ENCODE measurements at places on chromosomes 2 and 18.

GRCh38 chr2:127037476-127037875 is 69.5 kb downstream of the BIN1 start:
- no peak for DNase-seq

GRCh38 chr2:23414871-23415270 is 29.9 kb downstream of the KLHL29 start:
- no peak for DNase-seq

DNA sequence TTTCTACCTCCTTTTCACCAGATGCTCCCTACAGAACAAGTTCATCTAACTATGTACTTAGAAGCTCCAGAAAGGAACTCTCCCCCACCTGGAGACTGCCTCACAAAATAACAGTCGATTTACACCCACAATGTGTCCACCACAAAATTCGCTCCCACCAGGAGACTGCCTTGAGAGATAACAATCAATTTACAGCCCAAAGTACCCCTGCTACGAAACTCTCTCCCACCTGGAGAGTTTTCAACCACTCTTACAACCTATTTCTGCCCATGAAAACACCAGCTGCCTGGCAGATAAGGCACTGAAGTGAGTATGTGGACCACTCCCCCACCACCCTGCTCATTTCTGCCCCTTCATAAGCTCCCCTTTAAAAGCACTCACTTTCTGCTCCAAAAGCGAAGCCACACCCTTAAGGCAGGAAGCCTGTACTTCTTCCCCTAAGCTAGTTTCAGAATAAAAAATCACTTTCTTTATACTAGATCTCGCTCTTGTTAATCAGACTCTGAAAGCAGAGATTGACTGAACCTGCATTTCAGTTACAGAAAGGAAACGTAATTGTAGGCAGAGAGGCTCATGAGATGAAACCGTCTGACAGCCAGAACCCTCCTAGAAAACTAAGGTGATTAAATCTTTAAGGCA is 94.4 kb upstream of the RBBP8 start:
- DNase-seq: no peak

DNA sequence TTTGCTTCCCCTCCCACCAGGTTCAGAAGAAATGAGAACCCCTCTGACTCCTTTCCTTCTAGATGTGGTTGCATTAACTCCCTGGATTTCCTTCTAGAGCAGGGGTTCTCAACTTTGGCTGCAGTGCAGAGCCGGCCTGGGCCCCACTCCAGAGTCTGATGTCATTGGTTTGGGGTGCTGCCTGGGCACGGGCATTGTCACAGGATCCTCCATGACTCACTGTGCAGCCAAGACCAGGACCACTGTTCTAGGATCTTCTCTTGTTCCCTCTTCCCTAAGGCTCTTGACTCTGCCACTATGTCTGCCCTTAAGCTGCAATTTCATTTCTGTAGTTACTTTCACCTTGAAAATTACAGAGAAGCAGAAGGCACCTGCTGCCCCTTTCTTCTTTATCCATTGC is 31.8 kb downstream of the TBC1D8 start:
- no peak for DNase-seq

DNA sequence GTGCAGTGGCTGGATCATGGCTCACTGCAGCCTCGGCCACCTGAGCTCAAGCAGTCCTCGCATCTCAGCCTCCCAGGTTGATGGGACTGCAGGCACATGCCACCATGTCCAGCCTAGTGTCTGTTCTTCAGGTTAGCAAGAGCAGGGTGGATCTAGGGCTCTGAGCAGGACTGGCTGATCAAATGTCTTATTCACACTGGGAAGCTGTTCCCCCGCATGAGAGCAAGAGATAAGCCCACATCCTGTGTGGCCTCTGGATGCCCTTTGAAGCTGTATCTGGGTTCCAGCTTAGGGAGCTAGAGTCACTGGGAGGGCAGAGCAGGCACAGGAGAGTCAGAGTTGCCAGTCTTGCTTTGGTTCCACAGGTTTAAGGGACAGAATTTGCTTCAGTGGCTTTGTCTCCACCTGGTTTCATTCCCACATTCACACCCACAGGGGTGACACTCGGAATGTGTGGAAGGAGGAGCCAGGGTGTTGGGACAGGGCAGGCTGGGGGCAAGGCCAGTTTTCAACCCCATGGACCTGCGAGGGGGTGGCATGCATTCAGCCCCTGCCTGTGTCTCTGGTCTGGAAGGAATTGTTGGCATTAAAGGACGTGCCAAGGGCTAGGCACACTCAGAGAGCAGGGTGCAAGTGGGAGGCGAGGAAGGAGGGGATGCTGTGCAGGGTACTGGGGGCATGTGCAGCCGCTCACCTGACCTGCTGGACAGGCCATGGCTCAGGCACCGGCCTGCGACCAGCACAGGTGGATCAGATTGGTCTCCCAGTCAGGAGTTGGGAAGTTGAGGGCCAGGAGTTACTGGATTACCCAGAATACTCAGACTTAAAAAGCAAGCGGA is 24.5 kb downstream of the PTPN18 start:
- DNase-seq: no peak

- no peak for DNase-seq
These were observed 23.5 kb downstream of the CCT7 start for GRCh38 chr2:73257425-73258125.

- no peak for DNase-seq
These were observed 599 bp downstream of the ADAM23 start for GRCh38 chr2:206443735-206444527.

- DNase-seq: no peak
These were observed 753.6 kb upstream of the GCFC2 start for GRCh38 chr2:76464310-76464709.

DNA sequence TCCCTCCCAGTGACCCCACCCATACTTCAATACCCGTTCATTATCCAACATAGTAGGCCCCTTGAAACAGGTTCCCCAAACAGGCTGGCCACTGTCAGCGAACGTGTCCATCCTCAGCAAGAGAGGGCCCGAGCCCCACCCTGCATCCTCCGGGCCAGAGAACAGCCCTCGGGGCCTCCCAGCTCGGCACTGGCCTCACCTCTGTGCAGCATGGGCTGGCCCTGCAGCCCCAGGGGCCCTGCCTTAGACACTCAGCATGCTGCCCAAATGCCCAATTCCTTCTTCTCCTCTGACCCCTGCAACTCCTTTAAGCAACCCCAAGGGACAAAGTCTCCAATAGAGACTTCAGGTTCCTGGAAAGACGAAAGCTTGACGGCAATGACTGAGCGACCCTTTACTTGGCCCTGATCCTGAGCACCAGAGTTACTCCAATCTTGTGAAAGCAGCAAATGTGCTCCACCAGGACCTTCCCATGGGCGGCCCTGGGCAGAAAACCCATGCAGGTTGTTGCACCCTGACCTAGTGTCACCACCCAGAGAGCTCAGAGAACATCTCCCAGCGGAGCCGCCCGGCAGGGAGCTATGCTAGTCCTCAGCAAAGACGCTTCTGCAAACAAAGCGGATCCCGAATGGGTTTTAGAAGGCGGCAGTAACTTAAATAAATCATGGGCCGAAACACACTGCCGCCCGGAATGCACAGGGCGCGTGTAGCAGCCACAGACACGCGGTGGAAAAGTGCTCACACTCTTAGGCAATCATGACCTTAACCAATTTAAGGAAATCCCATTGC is 782 bp downstream of the COL6A3 start:
- no peak for DNase-seq

DNA sequence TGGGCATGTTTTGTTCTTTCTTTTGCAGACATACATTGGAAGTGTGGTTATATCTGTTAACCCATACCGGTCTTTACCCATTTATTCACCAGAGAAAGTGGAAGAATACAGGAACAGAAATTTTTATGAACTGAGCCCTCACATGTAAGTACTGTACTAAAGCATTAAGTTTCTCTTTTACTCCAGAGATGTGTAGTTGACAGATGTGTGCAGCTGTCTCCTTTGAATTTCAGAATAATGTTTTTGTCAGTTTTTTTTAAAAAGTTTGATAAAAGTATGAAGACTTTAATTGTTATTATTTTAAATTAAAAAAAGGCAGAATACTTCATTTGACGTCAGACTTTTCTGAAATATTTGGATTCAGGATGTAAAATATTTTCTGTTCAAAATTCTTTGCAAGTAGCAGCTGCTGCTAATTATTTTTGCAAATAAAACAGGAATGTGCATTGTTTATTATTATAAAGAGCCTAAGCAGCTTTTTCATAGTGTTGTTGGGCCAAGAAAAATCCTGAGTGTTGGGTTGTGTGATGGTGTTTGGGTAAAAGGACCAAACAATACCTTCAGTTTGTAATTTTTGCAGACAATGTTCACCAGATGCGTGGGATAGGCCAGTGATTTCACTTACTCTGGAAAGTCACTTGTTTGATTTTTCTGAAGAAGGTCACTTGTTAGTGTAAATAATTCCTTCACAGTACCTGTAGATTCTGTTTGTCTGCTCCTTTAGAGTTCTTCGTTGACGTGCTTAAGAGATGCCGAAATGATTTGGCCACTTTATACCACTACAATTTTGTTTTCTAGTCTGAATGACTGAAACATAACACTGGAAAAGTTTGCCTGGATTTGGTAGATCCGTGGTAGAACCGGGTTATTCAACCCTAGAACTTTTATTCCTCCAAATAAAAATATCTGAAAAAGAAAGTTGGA is 51.1 kb downstream of the MYO1B start:
- DNase-seq: no peak

DNA sequence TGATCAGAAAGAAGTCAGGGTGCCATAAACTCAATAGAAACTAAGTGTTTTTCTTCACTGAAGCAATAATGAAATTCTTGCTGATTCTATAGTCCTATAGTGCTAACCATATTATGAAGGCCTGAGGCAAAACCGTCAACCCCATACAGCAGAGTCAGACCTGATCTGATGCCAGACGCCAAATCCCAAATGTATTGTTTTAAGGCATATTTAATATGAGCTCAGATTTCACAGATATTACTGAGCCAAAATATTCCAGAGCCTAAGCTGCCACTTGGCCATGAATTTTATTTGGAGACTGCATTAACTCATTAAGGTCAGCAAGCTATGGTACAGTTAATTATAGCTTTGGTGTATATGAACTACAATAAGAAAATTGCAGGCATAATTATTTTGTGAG is 53.4 kb downstream of the SCN1A start:
- DNase-seq: no peak

DNA sequence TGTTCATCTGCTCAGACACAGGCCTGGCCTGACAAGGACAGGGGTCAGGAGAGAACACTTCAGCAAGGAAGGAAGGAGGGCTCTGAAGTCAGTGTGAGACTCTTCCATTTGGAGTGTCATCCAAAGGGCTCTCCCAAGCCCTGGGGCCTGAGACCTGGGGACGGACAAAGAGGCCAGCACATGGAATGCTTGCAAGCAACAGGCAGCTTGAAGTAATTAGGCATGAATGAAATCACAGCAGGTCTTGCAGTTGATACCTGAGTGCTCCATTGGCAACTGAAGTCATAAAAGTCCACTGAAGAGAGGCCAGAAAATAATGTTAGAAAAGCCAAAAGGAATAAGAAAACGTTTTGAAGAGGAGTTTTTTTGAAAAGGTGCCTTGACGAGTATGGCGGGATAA is 231.7 kb downstream of the VAPA start:
- no peak for DNase-seq

GRCh38 chr2:156083763-156084493 is 248.6 kb downstream of the NR4A2 start:
- DNase-seq: no peak

DNA sequence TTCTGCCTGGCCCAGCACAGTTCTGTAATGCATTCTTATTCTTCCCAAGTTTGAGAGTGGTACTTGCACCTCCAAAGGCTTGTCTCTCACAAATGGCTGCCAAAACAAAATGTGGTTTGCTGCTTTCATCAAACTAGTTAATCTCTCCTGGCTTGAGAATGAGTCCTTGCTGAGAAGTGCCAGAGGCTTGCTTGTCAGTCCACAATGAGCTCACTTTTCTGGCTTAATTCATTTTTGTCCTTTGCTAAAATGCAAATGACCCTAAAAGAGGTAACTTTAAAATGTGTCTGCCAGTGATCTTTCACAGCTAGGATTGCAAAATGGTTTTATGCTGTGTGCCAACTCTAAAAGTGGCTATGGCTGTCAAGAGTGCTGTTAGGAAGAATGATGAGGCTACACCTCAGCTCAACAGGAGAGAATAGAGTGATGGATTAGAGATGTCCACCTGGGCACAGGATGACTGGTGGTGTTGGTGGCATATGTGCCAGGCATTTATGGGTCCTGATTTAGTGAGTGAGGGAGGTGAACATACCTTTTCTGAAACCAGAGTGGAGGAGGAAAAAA is 291.2 kb upstream of the HNMT start:
- no peak for DNase-seq

- no peak for DNase-seq
These were observed 89.3 kb downstream of the PLEKHM3 start for GRCh38 chr2:207935991-207936370.

- DNase-seq: peak; percentile 26
These were observed 40.3 kb downstream of the INPP5D start for GRCh38 chr2:233100192-233100998.

- DNase-seq: no peak
These were observed 40.6 kb downstream of the SPC25 start for GRCh38 chr2:168849610-168850009.

GRCh38 chr2:169507698-169508097 is 1.8 kb upstream of the KLHL41 start:
- no peak for DNase-seq

- DNase-seq: no peak
These were observed 46.0 kb downstream of the CAVIN2 start for GRCh38 chr2:191800874-191801273.

- no peak for DNase-seq
These were observed 222.2 kb downstream of the BCL11A start for GRCh38 chr2:60331115-60331809.

- DNase-seq: no peak
These were observed 60.7 kb downstream of the USP34 start for GRCh38 chr2:61410185-61410584.

DNA sequence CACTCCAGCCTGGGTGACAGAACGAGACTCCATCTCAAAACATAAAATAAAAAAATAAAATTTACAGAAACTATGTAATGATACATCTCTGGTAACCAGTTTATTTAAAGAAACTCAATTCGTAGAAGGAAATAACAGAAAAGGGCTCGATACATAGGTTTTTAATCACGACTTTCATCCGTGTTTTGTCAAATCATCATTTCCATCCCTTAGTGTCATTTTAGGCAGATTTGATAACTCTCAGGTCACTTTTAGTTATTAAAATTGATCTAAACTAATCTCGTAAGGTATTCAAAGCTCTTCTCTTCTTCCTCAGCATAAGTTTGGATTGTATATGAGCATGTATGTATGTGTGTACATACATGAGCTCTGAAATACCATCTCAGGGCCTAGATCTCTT is 59.3 kb upstream of the SPTBN1 start:
- no peak for DNase-seq

- no peak for DNase-seq
These were observed 365.5 kb downstream of the SETBP1 start for GRCh38 chr18:45046228-45046627.

DNA sequence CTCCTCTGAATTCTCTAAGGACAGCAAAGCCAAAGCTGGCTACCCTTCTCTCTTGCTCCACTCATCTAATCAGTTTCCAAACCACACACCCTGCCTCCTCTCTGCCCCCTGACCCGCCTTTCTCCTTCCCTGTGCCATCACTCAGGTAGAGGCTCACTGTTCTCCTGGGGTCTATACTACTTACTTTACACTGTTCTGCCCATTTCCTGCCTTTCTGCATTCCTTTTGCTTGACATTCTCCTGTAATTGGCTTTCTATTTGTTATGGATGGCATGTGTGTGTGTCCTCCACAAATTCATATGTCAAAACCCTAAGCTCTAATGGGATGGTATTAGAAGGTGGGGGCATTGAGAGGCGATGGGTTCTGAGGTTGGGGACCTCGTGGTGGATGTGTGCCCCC is 675.2 kb upstream of the ID2 start:
- DNase-seq: no peak
